ENCODE measurements at places on chromosomes 5 and 9.
A peak's percentile ranks its signal among the peaks of the same experiment; 100 is the strongest.

DNA sequence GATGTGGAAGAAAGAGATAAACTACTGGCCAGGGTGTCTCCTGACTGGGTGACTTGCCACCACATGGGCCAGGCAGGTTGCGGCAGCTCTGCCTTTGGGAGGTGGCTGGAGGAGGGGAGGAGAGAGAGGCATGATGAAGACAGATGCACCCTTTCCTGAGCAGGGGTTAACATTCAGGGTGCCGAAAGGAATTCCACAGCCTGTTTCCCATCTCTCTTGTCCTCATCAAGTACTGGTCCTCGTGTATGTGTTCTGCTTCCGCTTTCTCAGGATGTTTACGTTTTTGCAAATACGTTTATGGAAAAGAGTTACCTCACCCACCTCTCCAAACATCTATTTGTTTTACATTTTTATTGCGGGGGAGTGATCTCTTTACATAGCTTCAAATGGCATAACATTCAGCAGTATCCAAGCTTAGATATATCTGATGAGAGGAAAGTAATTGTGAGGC is 73.4 kb downstream of the C9orf85 start:
- DNase-seq = no peak

DNA sequence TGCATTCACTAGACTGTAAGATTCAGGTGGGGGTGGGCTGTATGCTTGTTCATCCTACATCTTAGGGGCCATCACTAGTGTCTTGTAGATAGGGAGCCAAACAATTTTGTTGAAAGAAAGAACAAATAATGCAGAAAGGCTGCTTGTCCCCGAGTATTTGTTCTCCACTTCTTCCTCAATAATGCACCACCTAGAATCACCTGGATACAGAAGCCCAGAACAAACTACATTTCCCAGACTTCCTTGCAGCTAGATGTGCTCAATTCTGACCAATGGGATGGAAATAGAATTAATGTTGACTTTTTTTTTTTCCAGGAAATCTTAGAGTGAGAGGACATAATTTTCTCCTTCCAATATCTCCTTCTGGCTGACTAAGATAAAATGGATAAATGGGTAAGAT is 38.9 kb upstream of the TNFSF8 start:
- DNase-seq = no peak

GRCh38 chr9:76690246-76690972 is 73.8 kb upstream of the PCA3 start:
- DNase-seq = no peak

- DNase-seq = no peak
Observed at GRCh38 chr5:107464416-107464815, 206.3 kb downstream of the EFNA5 start.

GRCh38 chr5:73027361-73027760 is 71.5 kb downstream of the FCHO2 start:
- no peak for DNase-seq

DNA sequence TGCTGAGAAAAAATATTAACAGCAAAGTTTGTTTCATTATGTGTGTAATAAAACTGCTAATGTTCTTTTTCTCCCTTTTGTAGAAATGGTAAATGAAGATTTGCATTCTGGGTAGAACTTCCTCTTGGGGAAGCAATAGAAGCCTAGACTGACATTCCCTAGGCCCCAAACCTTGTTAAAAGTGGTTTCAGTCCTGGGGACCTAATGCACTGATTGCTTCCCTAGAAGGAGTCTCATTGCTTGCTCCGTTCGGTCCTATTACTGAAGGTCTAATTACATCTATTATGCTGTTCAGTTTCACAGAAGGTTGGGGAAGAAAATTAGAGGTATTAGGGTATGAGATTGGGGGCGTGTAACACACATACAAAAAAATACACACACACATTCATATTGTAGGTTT is 893.8 kb downstream of the TLE4 start:
- no peak for DNase-seq

DNA sequence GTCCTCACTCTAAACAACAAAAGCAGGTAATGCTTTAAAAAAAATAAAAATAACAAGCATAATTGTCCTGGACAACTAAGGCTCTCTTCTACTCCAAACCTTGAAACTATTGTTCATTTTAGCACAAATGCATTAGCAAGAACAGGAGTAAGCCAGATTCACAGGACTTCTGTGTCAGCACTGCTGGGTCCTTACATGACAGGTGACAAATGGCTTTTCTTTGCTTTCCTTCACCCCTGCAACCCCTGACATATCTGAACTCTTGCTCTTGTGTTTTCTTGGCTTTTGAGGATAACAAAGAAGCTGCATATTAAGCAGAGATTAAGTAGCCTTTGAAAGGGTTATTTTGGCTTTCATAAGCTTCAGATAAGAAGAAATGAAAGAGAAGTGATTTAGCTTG is 71.1 kb downstream of the ZNF474 start:
- no peak for DNase-seq

DNA sequence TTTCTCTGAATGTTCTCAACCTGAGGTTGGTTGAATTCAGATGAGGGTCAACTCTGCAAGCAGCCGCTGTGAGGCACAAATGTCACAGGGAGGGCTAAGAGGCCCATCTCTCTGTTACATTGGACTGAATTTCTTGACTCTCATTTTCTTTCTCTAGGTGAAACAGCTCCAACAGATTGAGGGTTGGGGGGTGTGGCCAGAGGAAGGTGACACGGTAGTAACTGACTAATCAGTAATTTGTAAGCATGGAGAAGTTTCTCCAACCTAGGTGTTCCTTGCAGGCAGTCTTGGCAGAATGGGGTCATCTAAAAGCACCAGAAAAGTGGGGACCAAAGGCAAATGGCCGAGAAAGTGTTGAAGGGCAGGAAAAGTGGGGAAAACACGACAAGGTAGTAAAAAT is 16.8 kb downstream of the CCT5 start:
- DNase-seq = no peak

DNA sequence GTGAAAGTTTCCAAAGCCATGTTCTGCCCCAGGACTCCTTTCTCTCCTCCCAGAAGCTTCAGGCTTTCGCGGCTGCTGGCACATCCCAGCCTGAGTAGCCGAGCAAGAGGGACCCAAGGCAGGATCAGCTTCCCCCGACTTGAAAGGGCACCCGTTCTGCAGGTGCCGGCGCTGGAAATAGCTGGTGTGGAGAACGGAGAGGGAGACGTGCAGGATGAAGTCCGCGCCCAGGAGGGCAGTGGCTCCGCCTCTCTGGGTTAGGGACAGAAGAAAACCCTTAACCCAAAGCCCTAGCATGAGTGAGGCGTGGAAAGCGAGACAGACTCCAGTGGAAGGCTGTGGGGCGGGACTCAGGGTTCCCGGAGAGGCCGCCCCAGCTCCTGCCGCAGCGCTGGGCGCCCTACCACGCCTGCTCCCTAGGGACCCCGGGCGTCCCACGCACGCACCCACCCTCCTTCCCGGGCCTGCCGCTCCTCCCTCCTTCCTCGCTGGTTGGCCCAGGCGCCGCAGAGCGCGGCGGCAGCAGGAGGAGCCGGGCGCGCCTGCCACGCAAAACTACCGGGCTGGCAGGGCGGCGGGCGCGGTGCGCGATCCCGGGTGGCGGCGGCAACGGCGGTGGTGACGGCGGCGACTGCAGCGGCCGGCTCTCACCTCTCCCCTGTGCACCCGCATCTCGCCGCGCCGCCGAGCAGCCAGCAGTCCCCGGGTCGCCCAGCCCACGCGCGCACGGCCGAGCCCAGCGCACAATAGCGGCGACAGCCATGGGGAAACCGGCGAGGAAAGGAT is at the start of gene SLC1A1:
Gene SLC1A1 (plus strand): TSS at position 550 of the 786 bp plus-strand sequence. CDS start 212 bp downstream, at position 762.
- no peak for DNase-seq

- peak; percentile 23 for DNase-seq
Observed at GRCh38 chr5:72556351-72557166, 49.3 kb upstream of the ZNF366 start.

GRCh38 chr9:124377551-124378406 is 37.5 kb downstream of the PSMB7 start:
- no peak for DNase-seq

DNA sequence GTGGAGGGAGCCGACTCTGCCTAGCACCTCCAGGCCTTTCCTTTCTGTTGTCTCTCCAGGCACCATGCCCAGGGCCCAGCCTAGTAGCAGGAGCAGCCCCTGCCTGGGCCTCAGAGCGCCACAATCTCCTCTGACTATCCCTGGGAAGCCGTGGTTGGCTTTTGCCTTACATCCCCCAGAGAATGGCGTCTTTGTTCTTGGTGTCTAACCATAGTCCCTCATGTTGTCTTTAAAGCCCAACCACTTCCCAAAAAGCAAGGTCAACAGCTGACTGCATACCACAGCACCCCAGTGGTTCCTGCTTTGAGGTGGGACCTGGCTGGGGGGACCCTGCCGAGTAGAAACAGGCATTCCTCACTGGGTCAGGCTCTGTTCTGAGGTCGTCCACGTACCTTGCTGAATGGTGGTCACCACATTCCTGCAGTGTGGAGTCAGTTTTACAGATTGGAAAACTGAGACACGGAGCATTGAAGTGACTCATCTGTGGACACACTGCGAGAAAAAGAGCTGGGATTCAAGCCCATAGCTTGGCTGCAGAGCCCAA is 13.7 kb upstream of the CERCAM start:
- DNase-seq = no peak

DNA sequence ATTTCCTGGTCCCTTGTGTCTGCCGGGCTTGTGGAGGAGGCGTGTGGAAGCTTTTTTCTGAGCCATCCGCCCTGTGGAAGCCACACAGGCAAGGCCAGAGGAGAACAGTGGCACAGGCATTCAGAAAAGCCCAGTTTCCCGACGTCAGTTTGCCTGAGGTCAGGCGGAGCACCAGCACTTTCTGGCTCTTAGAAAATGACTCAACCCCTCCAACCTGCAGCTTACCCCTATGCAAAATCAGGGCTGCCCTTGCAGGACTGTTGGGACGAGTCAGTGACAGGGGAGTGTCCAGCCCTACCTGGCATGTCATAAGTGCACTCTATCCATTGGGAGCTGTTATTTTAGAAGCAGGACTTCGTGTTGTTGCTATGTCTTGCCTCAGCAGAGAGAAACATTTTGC is 216.0 kb downstream of the NR3C1 start:
- no peak for DNase-seq

GRCh38 chr5:146675636-146676035 is 159.6 kb upstream of the GPR151 start:
- DNase-seq = no peak

DNA sequence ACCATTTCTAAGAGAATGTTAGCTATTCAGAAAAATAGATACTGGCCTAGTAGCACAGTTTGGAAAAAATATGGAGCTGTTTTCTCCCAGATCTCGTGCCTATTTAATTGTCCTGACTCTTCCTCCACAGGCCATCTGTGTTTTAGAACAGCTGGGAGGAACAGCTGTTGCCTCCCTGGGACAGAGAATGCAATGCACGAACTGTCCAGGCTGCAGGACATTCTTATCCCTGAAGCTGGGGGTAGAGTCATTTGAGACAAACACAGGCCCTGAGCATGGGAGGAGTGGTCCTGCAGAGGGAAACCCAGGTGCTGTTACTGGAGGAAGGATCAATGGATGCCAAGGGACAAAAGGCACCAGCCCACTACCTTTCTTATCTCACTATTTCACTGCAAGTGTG is 20.9 kb upstream of the SPARC start:
- no peak for DNase-seq

GRCh38 chr5:55037046-55037771 is 13.2 kb downstream of the GZMK start:
- DNase-seq = no peak

- DNase-seq = no peak
Observed at GRCh38 chr5:147658293-147658932, 124.1 kb downstream of the JAKMIP2 start.

GRCh38 chr9:21543187-21543586 is 61.1 kb upstream of the IFNE start:
- DNase-seq = no peak

DNA sequence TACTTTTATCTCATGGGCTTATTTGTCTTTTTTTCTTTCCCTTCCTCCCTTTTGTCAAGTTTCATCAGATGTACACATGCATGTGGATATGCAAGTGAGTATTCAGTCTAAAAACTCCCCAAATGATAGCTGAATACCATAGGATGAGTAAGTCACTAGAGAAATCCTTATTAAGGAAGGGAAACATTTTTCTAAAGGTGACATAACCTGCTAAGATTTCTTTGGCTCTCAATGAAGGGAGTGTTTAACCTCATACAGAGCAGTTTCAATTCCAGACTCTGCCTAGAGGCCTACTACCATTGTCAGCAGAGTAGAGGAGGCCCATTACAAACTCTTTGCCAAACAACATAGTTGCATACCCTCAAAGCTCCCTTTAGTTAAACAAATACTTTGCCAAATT is 192.4 kb downstream of the ARHGEF28 start:
- no peak for DNase-seq

GRCh38 chr5:74130155-74130897 is 504.3 kb downstream of the ARHGEF28 start:
- DNase-seq = no peak

GRCh38 chr5:121780406-121780805 is 71.3 kb upstream of the FTMT start:
- DNase-seq = no peak

DNA sequence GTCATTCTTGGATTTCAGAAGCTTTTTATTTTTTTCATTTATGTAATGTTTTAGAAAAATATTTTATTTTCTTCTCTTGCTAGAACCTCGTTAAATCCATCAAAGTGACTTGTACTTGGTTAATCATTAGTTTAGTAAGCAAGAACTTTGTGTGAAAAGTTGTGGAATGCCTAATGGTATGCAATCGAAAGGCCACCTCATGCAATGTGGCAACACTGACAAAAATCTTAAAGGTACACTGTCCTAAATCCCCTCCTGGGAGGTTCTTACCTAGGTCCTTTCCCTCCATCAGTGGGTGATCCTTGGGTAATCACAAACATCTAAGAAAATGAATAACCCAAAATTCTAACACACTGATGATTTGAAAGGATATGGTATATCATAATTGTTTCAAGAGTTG is 304.2 kb downstream of the DNAH5 start:
- DNase-seq = no peak

DNA sequence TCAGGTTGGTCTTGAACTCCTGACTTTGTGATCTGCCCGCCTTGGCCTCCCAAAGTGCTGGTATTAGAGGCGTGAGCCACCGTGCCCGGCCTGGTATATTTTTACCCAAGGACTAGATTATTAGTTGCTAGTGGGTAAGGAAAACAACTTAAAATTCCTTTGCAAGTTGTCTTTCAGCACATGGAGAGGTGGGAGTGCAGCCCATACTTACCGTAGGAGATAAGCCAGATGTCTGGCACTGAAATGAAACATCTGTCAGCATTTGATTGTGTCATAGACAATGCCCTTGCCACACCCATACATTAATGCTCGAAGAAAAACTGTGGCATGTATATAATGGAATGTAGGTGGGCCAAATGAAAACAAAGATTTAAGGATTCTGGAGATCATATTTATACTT is 36.6 kb upstream of the ANKH start:
- no peak for DNase-seq

- no peak for DNase-seq
Observed at GRCh38 chr5:116487045-116487444, 87.6 kb downstream of the SEMA6A start.

- no peak for DNase-seq
Observed at GRCh38 chr5:173327948-173328843, at the start of gene STC2. TSS of gene STC2 (minus strand) at chr5:173328414. CDS start at chr5:173328193, 221 bp downstream.

GRCh38 chr9:28212979-28213378 is 639.7 kb upstream of the C9orf72 start:
- DNase-seq = no peak

All from inflammatory macrophage treated with lipopolysaccharide for 4 hours (primary cell).